ENCODE measurements at places on chromosomes 13 and 19.
A peak's percentile ranks its signal among the peaks of the same experiment; 100 is the strongest.

DNA sequence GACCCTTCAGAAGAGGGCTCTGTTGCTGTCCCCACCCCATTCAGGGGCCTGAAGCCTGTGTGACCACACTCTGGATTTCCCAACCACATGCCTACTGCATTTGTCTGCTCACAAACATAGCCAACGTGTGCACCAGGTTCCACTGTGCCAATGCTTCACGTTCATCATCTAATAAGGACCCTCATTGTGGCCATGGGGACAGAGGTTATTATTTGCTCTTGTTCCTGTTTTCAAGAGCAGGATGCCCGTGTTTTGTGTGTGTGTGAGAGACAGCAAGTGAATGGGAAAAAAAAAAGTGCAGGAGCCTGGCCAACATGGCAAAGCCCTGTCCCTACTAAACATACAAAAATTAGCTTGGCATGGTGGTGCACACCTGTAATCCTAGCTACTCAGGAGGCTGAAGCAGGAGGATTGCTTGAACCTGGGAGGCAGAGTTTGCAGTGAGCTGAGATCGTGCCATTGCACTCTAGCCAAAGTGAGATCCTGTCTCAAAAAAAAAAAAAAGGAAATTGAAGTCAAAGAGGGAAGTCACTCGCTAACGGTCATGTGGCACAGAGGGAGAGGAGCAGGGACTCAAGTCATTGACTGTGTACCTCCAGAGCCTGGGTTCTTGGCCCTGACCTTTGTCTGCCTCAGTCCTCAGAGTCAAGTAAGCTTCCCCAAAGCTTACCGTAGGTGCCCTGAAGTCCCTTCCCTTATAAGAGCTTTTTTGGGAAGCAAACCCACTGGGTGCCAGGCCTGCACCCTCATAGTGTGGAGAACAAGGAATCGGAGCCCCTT is 6.9 kb downstream of the B3GNT8 start:
- no peak for DNase-seq

DNA sequence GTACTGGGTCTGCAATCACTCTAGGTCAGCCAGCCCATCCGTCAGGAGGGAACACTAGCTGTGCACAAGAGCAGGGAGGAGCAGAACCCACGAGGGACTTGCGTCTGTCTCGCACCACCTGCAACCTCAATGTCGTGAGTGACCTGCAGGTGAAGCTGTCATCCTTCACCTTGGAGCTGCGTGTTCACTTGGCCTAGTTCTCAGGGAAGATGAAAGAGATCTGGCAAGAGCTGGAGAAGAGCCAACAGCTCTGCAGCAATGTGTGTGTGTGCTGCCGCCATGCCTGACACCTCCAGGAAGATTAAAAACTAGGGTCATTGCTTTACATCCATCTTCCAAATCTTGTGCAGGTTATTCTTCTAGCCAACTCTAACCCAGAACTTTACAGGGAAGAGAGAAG is 117.6 kb upstream of the MRI1 start:
- no peak for DNase-seq

- DNase-seq, result peak; percentile 55
These were observed 423 bp downstream of the LSM14A start for GRCh38 chr19:34172661-34173192.

- DNase-seq, result no peak
These were observed 2.9 kb upstream of the C19orf25 start for GRCh38 chr19:1481893-1482360.

GRCh38 chr13:21360463-21360862 is 98.6 kb downstream of the ZDHHC20 start:
- DNase-seq, result no peak

GRCh38 chr13:30744681-30745077 is 9.3 kb downstream of the ALOX5AP start:
- no peak for DNase-seq

DNA sequence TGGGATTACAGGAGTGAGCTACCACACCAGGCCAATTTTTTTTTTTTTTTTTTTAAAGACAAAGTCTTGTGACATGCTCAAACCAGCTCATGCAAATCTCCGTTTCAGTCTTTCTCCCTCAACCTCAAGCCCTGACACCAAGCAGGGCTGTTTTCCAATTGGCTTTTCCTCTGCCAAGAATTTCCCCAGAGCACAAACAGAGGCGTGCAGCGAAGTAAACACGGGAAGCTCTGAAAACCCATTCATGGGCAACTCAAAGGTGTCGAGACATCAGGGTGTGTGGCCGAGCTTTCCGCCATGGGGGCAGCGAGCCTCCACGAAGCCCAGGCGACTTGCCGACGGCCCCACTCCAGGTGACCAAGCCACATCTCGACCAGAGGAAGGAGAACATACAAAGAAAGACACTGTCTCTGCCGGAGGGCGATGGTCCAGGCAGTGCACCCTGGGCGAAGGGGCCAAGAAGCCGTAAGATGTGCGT is 70.0 kb downstream of the INSR start:
- no peak for DNase-seq

Measured in stimulated activated CD8-positive, alpha-beta memory T cell treated with anti-CD3 and anti-CD28 coated beads, Interleukin-4, amount 100 ng/mL, for 48 hours (primary cell).